ENCODE measurements at places on chromosomes 3 and 15. TPM values are rescaled to one million over a fixed set of nuclear protein-coding genes. Genes with fewer than 3 reads are reported as not detected.

Gene GOLGA8Q
- 0.56 TPM for polyA plus RNA-seq

Gene PTH1R
- polyA plus RNA-seq = 48.6 TPM

- no peak for DNase-seq
These were observed 914 bp upstream of the PTH1R start for GRCh38 chr3:46876313-46877300.

GRCh38 chr15:20295238-20295811, 246.3 kb downstream of the GOLGA6L6 start:
- DNase-seq = no peak

DNA sequence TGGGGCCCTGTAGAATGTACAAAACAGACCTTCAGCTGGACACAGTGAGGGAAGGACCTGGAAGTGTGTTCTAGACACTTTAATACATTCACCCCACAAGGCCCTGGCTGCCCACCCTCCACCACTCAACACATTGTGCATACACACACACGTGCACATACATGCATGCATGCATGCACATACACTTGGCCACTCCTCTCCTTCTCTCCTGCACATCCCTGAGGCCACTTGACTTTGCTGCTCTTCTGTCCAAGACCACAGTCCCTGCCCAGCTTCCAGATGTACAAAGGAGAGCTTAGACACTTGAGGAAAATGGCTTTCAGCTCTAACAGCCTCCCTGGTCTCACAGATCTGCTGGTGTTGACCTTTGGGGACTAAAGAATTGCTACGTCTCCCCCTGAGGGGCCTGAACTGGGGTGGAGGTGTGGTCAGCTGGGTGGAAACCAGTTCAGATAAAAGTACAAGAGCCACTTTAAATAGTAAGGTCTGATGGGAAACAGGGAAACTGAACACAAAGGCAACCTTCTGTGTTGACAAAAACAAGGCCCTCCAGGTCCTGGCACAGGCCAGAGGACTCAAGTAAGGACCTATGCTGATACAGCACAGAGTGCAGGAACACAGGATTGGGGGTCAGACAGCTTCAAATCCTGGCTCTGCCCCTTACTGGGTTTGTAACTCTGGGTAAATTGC, 24.8 kb upstream of the NOX5 start:
- DNase-seq = no peak

DNA sequence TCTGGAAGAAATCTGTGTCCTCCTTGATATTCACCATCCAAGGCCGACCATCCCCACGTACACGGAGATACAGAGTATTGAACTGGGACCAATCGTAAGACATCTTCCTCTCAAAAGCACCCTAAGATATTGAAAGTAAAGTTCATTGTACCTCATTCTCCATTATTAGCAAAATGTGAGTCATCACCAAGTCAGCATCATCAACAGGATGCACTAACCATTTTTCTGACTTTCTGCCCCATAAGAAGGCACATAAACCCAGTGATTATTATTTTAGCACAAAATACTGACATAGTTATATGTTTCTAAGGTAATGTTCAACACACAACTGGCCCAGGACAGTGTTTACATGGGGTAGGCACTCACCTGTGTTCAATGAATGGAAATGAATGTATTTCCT, 7.4 kb downstream of the NDUFAF1 start:
- no peak for DNase-seq

- DNase-seq = no peak
These were observed 344.6 kb upstream of the PROK2 start for GRCh38 chr3:72129501-72130094.

- DNase-seq = no peak
These were observed 31.6 kb upstream of the RAP2B start for GRCh38 chr3:153130312-153130977.

Measured in left renal pelvis (tissue), 4 donors.